ENCODE measurements at places on chromosomes 7 and 10. TPM values are rescaled to one million over a fixed set of nuclear protein-coding genes. Genes with fewer than 3 reads are reported as not detected.

DNA sequence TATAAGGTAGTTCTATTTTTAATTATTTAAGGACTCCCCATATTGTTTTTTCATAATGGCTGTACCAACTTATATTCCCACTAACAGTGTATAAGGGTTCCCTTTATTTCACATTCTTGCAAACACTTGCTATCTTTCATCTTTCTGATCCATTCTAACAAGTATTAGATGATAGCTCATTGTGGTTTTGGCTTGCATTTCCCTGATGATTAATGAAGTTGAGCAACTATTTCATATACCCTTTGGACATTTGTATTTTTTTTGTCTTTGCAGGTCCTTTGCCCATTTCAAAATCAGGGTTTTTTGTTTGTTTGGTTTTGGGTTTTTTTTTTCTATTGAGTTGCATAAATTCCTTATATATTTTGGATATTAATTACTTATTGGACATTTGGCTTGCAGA, 107.2 kb downstream of the EPC1 start:
- DNase-seq: no peak
- H3K4me1 ChIP-seq: no peaks in the 10 kb centered on the region
- no peaks in the 10 kb centered on the region for H3K36me3 ChIP-seq
- H3K27ac ChIP-seq: no peak overlapping the region

The ANXA7 gene
- total RNA-seq: 51.3 TPM

GRCh38 chr7:135771961-135772638, 23.5 kb upstream of the FAM180A start:
- H3K36me3 ChIP-seq: no peaks in the 10 kb centered on the region
- no peak for DNase-seq
- H3K4me3 ChIP-seq: no peak overlapping the region
- no peak overlapping the region for H3K27ac ChIP-seq

The ITIH5 gene
- total RNA-seq: 25.1 TPM

GRCh38 chr7:111083413-111083812, 7.5 kb upstream of the LRRN3 start:
- H3K36me3 ChIP-seq: no peaks in the 10 kb centered on the region
- H3K27me3 ChIP-seq: no peaks in the 10 kb centered on the region
- peak; percentile 70 for DNase-seq
- no peak overlapping the region for H3K27ac ChIP-seq
- H3K4me3 ChIP-seq: no peak overlapping the region

DNA sequence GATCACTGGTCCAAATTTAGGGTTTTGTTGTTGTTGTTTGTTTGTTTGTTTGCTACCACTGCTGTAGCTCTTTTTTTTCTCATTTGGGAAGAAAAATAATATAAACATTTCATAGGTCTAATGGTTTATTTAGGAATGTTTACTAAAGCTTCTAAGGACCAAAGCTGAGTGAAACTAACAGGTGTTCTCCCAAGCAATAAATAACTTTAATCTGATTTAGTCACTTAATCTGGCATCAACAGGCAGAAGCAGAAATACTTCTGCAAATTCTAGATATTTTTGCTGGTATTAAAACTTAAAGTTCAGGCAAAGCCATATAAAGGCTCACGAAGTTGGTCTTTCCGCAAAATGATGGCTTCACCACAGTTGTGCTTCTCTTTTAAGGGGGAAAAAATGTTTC, 144.5 kb upstream of the YAE1 start:
- H3K36me3 ChIP-seq: no peaks in the 10 kb centered on the region
- no peaks in the 10 kb centered on the region for H3K4me1 ChIP-seq
- DNase-seq: no peak
- H3K27ac ChIP-seq: no peak overlapping the region

DNA sequence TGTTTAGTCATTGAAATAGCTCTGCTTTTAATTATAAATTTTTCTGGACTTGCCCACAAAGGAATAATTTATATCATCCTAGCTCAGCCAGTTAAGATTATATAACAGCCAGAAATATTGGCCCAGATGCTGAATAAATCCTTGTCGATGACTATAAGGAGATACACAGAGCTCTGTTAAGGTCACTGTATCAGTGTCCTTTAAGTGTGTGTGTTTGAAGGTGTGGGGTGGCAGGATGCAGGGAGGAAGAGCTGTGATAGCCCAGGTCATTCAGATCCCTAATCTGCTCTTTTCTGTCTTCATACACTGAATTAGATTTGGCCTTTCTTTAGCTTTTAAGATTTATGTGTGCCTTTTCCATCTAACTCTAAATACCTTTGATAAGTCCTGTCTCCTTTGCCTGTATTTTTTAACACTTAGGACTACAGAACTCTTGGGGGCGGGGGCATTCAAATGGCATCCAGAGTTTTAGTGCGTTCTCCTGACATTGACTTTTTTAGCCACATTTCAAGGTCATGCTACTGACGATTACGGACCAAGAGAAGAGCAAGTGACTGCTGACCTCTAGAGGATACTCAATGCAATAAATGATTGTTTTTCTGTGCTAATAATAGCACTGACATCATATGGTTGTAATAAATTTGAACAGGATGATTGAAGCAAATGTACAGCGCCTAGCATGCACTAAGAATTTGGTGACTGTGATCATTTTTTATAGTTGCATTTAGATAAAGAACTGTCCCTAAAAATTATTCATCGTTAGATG, 172.3 kb downstream of the CACNB2 start:
- H3K4me3 ChIP-seq: no peak overlapping the region
- no peaks in the 10 kb centered on the region for H3K27me3 ChIP-seq
- no peak for DNase-seq

- no peaks in the 10 kb centered on the region for H3K27me3 ChIP-seq
- no peaks in the 10 kb centered on the region for H3K4me1 ChIP-seq
- no peaks in the 10 kb centered on the region for H3K36me3 ChIP-seq
- DNase-seq: no peak
- H3K27ac ChIP-seq: no peak overlapping the region
Measured at GRCh38 chr10:25573316-25573715, 360.7 kb upstream of the MYO3A start.

DNA sequence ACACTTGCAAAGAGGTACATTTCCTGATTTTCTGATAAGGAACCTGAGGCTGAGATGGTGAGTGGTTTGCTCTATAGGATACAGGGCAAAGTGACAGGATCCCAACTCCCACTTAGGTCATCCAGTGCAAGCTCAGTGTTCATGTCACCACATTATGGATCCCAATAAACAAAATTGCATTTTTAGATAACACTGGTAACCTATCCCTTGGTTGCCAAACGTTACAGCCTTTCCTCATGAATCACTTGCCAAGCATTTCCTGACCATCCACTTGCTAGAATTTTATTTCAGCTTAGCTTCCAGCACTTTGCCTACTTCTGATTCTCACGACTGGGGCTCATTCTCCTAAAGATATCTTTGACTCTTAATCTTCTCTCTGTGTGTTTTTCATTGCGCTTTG, 131.4 kb upstream of the ODAD2 start:
- DNase-seq: no peak
- H3K36me3 ChIP-seq: no peaks in the 10 kb centered on the region
- H3K4me3 ChIP-seq: no peak overlapping the region

- no peak overlapping the region for H3K27ac ChIP-seq
- H3K36me3 ChIP-seq: no peaks in the 10 kb centered on the region
- H3K4me3 ChIP-seq: no peak overlapping the region
- DNase-seq: no peak
- H3K4me1 ChIP-seq: no peaks in the 10 kb centered on the region
Measured at GRCh38 chr10:104515678-104516199, 125.4 kb upstream of the SORCS3 start.

The C10orf105 gene
- total RNA-seq: not detected

DNA sequence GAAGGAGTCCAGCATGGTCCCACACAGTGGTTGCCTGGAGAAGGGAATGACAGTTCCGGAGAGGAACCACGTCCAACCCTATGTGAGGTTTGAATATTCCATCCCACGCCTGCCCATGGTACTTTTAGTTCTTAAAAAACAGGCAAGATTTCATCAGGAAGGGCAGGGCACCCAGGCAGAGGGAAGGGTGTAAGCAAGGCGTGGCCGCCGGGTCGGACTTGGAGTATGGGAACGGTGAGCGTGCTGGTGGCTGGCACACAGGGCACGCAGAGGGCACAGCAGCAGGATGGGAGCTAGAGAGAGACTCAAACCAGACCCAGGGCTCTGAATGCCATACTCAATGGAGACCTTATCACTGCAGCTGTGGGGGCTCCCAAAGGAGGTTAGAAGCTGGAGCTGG, 34.3 kb downstream of the FAM53B start:
- peak; percentile 81 for DNase-seq
- H3K27ac ChIP-seq: peak overlapping the region; percentile 64
- peaks cover 10% of the 10 kb centered on the region for H3K36me3 ChIP-seq
- H3K4me1 ChIP-seq: peaks cover 88% of the 10 kb centered on the region

The LIPF gene
- 18,610 TPM for total RNA-seq

The ADGRA1 gene
- total RNA-seq: under 0.01 TPM

DNA sequence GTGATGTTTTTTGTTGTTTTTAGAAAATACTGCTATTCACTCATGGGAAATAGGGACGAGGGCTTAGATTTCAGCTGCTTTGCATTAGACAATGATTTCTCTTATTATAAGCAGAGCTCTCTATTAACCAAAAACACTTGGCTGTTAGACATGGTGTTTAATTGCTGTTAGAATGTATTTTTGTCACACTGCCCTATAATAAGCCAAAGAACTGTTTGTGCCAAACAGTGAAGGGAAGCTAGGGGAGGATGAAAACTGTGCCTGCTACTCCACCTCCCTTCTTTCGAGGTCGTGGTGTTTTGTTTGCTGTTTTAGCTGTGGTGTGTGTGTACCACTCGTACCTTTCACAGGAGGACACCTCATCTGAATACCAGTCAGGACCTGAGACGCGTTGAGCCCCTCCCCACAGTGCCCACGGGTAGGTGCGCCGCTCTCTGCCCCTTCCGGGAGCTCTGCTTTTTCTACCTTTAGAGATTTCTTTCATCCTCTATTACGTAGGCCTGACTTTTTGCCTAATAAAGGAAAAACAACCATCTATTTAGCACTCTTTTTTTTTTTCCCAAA, 57.9 kb downstream of the CUX1 start:
- H3K27me3 ChIP-seq: no peaks in the 10 kb centered on the region
- no peaks in the 10 kb centered on the region for H3K36me3 ChIP-seq
- no peak for DNase-seq
- H3K4me3 ChIP-seq: no peak overlapping the region

DNA sequence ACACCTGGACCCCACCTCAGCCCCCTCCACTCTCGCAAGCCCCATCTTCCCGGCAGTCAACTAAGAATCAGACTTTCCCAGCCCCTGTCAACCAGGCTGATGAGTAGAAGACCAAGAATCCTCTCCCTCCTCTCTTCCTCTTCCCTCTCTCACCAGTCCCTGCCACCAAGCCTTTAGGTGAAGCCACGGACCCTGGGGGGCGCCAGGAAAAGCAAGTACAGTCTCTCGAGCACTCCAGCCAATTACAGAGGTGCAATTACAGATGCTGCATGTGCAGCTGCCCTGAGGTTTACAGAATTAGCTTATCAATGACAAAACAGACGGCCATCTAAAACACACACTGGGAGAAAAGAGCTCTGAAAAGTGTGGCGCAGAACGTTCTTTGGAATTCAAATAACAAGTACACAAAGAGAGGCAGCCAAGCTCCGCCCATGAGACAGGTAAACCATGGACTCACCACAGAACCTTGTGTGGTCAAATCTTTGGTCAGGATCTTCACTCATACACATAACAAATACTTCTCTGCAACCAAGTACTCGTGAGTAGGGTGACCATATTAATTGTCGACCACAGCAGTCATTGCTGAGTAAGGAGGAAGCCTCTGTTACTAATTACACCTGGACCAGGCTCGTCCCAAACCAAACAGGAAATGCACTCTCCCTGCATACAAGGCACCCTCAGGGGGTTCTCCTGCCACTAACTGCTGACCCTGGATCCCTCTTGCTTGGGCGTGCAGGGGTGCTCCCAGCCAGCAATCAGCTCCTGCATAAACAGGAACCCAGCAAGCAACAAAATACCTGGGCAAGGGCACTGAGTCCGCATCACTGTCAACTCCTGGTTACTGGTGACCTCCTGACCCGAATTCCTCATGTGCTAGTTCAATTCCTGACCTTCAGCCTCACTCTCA, 189.2 kb downstream of the FAM107B start:
- DNase-seq: no peak
- H3K4me3 ChIP-seq: no peak overlapping the region
- no peaks in the 10 kb centered on the region for H3K27me3 ChIP-seq
- H3K27ac ChIP-seq: peak overlapping the region; percentile 81
- H3K4me1 ChIP-seq: peaks cover 93% of the 10 kb centered on the region

DNA sequence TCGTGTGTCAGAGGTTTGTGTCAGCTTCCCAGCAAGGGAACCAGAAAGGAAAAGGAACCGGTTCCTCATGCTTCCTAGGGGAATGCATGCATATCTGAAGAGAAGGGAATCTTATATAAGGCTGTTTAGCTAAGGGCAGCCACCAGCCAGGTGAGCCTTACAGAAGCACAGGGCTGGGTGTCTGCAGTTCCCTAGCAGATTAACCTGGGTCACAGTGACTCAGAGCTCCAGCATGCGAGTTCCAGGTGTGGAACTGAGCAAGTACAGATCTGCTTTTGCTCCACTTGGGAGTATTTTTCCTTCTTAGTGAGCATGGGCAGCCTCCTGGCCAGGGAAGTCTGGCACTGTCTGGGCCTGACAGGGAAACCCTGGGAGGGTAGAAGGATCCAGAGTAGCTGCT, 957 bp upstream of the ANKRD2 start:
- peaks cover 38% of the 10 kb centered on the region for H3K36me3 ChIP-seq
- DNase-seq: peak; percentile 53
- H3K27ac ChIP-seq: peak overlapping the region; percentile 50
- peaks cover 15% of the 10 kb centered on the region for H3K4me1 ChIP-seq

GRCh38 chr7:99099499-99100077, 44.3 kb downstream of the SMURF1 start:
- H3K4me1 ChIP-seq: peaks cover 90% of the 10 kb centered on the region
- H3K27me3 ChIP-seq: no peaks in the 10 kb centered on the region
- DNase-seq: no peak
- no peak overlapping the region for H3K4me3 ChIP-seq
- no peaks in the 10 kb centered on the region for H3K36me3 ChIP-seq
- H3K27ac ChIP-seq: peak overlapping the region; percentile 89

The CYP2E1 gene
- not detected for total RNA-seq

GRCh38 chr7:68256295-68256694, 1259.7 kb downstream of the TYW1 start:
- H3K4me1 ChIP-seq: no peaks in the 10 kb centered on the region
- H3K4me3 ChIP-seq: no peak overlapping the region
- DNase-seq: no peak
- H3K27ac ChIP-seq: no peak overlapping the region
- H3K27me3 ChIP-seq: no peaks in the 10 kb centered on the region

- H3K4me1 ChIP-seq: peaks cover 6% of the 10 kb centered on the region
- no peaks in the 10 kb centered on the region for H3K27me3 ChIP-seq
Measured at GRCh38 chr7:70307544-70308106, 709.4 kb downstream of the AUTS2 start.

GRCh38 chr7:139941421-139941820, 112.4 kb downstream of the TBXAS1 start:
- no peak overlapping the region for H3K27ac ChIP-seq
- no peaks in the 10 kb centered on the region for H3K36me3 ChIP-seq
- H3K27me3 ChIP-seq: no peaks in the 10 kb centered on the region
- H3K4me1 ChIP-seq: no peaks in the 10 kb centered on the region

The GALNT17 gene
- total RNA-seq: 8.4 TPM

DNA sequence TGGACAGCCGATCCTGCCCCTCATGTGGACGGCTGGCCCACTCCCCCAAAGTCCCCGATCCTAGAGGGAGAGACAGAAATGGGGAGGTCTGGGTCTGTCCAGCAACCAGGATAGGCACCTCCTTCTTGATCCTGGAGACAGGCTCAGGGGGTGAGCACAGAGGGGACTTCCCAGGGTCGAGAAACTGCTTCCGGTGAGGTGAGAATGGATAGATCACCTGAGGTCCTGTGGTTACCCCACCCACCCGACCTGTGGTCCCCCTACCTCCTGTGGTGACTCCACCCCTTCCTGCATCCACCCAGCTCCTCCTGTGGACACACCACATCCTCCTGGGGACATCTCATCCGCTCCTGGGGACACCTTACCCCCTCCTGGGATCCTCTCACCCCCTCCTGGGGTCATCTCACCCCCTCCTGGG, 27.4 kb upstream of the RASGEF1A start:
- no peak overlapping the region for H3K27ac ChIP-seq
- H3K36me3 ChIP-seq: no peaks in the 10 kb centered on the region
- H3K4me3 ChIP-seq: no peak overlapping the region
- peaks cover 10% of the 10 kb centered on the region for H3K27me3 ChIP-seq
